Right ventricle myocardium superior (tissue), 1 donor: ENCODE measurements at places on chromosomes 2 and 18.

- DNase-seq: no peak
Observed at GRCh38 chr2:201774546-201774945, 6.2 kb downstream of the ALS2 start.

DNA sequence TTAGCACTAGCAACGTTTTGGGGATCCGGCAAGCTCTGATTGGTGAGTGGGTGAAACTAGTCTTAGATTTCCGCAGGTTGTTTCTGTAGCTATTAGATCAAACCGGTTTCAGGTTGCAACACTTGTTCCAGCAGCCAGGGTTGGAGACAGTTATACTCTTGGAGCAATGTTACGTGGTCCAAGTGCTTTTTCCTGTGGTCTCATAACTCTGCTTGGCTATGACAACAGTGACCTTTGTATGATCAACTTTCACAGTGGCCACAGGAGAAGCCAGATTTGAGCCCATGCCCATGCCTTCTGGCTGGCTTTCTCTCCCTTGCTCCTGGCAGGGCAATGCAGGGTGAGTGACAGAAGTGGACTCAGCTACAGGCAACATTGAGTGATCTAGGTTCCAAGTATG, 84.5 kb upstream of the TAF1B start:
- no peak for DNase-seq

DNA sequence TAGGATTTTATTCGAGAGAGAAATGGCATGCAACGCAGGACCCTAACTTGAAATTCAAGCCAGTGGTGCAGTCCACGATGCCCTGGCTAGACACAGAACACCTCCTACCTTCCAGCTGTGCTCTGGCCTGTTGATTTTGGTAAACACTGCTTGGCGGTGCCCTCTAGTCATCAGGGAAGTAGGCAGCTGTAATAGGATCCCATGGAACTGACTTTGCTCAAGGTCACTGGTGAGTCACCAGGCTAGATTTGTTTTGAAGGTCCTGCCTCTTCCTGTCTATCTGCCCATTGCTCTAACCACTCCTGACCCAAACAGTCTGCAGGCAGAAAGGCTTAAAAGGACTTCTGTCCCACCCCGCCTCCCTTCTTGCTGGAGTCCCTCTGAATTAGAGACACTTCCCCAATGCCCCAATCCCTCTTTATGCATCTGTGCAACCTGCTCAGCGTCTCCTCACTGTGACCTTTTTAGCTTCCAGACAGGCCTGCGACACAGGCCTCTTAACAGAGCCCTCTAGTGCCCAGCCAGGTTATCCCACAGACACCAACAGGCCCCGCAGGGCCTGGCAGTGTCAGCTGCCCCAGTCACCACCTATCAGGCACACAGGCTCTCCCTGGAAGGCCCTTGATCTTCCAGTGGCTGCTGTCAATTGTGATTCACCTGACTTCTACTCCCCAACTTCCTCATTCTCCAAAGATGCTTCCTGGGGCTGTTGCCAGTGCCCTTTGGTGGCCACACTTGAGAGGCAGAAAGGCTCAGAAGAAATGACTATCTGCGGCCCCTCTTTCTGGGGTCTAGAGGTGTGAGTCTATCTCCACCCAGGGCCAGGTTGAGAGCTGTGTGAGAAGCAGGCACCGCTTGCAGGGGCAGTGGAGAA, 5.2 kb downstream of the TMEM127 start:
- DNase-seq: peak; percentile 81

DNA sequence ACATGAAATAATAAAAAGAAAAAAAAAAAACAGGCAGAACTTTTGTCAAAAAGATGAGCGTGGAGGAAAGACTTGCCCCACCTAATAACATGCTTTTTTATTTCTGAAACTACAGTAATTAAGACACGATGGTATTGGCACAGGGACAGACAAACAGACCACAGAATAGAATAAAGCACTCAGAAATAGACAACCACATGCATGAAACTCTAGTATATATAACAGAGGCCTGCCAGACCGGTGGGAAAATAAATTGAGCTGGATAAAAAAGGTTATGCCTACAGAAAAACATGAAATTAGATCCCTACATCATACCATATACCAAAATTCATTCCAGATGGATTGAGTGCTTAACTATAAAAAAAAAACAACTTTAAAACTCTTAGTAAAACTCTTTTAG, 163.1 kb downstream of the NRP2 start:
- DNase-seq: no peak

- peak; percentile 92 for DNase-seq
Observed at GRCh38 chr2:109322111-109322510, 193.1 kb downstream of the SH3RF3 start.

DNA sequence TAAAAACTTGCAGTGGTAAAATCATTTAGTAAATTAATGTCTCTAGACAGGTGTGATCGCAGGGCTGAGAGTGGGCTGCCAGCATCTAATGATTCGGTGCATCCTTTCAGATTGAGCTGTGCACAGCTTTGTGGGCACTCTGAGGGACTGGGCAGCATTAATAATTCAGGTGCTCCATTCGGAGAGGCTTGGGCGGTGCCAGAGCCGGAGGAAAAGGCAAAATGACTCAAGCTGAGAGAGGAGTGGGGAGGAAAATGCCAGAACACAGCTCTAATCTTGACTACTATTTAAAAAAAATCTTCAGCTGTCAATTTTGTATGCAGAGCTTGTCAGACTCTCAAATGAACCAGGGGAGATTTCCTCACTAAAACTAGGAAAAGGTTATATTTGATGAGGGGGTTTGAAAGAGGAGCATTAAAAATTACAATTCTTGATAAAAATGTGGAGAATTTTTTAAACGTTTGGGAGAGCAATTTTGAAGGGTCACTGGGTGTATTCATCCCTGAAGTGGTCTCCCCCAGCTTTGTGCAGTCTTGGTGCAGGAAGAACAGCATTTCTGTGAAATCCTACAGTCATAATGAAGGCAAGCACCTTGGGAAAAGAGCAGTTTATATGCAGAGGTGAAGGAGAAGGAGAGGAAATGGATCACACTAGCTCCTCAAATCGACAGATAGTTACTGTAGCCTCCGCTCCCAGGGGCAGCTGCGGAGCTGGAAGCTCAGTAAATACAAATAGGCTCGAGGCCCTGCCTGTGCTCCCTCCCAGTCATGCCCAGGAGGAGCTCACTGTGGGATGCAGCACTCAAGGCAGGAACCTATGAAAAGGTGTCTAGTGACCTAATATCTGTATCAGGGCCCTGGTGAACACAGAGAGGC, 535.4 kb upstream of the RAB6C start:
- DNase-seq: no peak

- no peak for DNase-seq
Observed at GRCh38 chr18:58309610-58310239, 265.7 kb downstream of the NEDD4L start.

GRCh38 chr2:16068552-16068940, 128.2 kb downstream of the MYCN start:
- DNase-seq: no peak

DNA sequence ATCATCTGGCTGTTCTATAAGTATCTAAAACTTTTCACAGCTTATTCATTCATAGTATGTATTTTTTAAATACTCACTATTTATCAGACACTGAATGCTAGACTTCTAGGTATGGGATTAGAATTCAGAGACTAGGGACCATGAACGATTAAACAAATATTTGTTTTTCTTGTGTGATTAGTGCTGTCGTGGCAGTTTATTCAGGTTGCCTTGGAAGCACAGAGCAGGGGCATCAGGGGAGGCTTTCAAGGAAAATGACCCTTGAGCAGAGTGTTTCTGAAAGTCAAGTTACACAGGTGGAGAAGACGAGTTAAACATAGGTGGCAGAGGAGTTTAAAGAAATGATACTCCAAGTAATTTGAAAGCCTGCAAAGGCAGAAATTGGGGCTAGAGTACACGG, 5.7 kb downstream of the SPOPL start:
- no peak for DNase-seq

- DNase-seq: no peak
Observed at GRCh38 chr2:118388771-118389170, 300.5 kb downstream of the INSIG2 start.

DNA sequence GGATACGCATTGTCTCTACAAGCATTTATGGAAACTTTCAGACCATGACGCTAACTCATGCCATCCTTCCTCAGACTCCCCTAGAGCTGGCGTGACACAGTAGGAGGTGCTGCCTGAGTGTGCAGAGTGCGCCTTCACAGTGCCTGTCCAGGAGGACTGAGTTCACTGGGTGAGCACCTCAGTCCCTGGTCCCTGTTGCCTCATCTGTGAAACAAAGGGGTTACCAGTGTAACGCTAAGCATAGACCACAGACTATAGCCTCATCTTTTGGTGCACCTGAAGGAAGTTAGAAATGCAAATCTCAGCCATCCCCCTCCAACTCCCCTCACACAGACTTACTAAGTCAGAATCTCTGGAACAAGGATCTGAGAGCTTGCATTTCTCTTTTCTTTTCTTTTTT, 142.8 kb downstream of the TMEM17 start:
- DNase-seq: no peak
